HS-27A (cell line): ENCODE measurements at places on chromosomes 5 and 9.

GRCh38 chr9:127919253-127919815 lies 2.5 kb upstream of the ST6GALNAC4 start:
- peak; percentile 98 for DNase-seq

- DNase-seq = no peak
Observed at GRCh38 chr9:71937070-71937625, 25.7 kb downstream of the C9orf85 start.

- DNase-seq = no peak
Observed at GRCh38 chr9:21988056-21988990, 5.9 kb downstream of the CDKN2A start.

GRCh38 chr9:102550266-102550665 lies 444.9 kb upstream of the CYLC2 start:
- no peak for DNase-seq

DNA sequence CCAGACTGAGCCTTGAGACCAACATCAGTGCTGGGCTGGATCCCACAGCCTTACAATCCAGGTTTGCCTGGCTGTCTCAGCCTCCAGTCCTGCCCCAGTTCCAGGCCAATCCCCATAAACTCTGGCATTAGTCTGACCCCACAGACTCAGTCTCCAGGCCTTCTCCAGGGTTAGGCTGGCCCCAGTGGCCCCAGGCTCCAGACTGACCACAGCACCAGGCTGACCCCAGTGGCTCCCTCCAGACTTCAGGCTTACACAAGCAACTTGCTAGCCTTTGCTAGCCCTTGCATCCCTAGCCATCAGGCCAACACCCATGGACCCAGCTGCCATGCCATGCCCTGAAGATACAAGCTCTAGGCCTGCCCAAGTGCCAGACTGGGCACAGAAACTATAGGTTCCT lies 1326.0 kb upstream of the C9orf72 start:
- no peak for DNase-seq

DNA sequence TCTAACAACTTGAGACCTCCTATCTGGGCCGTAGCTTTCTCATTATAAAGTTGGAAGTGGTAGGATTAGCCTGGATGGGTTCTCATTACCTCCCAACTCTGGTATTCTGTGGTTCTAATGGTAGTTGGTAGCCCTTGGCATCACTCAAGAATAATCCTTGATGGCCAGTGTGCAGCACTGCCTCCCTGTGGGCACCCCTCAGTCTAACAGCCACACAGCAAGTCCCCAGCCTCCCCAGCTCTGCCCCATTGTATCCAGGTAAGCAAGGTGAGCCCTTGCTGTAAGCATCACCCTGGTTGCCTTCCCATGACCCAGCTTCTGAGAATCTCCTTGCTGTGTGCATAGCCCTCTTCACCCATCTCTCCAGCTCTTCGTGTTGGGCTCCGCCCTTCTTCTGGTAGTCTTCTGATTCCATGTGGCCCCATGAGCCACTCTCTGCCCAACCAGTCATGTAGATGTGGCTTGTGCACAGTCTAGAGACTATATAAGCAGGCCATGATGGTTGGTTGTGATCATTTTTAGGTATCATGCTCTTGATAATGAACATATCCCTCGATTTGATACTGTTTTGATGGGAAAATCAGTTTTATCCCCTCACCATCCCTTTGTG lies 57.6 kb upstream of the GRHPR start:
- DNase-seq = no peak

DNA sequence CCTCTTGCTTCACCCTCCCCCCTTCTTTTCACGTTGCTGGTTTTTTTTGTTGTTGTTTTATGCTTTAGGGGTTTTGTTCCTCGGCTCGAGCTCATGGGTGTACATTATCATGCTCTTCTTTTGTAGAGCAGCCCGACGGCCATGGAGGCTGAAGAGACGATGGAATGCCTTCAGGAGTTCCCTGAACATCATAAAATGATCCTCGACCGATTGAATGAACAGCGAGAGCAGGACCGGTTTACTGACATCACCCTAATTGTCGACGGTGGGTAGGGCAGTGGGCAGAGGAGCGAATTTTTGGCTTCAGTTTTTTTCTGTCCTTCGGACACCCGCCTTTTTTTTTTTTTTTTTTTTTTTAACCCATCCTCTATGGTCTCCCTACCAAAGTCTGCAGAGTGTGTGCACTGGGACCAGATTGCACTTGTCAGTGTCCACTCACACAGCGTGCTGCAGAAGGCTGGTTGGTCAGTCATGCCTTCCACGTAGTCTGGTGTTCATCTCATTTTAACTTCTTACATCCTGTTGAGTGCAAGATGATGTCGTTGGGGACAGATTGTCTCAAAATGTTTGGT lies 1.3 kb downstream of the ZNF131 start:
- peak; percentile 38 for DNase-seq

GRCh38 chr5:119290161-119290569 lies 65.7 kb upstream of the TNFAIP8 start:
- DNase-seq = no peak

DNA sequence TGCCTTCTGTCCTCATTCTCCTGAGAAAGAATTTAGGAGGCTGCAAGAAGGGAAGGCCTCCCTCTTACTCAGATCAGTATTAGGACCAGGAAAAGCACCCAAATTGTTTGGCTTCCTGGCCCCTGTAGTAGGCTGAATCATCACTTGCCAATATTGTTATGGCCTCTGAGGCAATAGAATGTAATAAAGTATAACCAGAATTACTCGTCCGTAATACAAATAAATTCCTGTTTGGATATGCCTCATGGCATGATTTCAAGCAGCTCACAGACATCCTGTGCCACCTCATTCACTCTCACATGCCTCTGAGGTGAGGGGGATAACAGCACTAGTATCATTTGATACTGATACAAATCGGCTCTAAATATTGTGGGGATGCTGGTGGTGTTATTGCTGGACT lies 427.3 kb downstream of the ISL1 start:
- no peak for DNase-seq

DNA sequence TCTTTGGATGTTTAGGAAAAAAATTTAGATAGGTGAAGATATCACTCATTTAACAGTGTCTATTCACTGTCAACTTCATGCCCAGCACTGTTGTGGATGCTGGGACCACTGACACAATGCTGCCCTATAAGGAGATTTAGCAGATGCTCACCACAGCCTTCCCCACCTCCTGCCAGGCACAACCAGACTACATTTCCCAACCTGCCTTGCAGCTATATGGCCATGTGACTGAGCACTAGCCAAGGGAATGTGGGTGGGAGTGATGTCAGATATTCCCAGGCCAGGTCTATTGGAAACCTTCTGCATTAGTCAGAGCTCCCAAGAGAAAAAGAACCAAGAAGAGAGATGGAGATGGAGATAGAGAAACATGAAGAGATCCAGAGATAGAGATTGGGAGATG lies 302.6 kb upstream of the TAS2R1 start:
- DNase-seq = peak; percentile 39

DNA sequence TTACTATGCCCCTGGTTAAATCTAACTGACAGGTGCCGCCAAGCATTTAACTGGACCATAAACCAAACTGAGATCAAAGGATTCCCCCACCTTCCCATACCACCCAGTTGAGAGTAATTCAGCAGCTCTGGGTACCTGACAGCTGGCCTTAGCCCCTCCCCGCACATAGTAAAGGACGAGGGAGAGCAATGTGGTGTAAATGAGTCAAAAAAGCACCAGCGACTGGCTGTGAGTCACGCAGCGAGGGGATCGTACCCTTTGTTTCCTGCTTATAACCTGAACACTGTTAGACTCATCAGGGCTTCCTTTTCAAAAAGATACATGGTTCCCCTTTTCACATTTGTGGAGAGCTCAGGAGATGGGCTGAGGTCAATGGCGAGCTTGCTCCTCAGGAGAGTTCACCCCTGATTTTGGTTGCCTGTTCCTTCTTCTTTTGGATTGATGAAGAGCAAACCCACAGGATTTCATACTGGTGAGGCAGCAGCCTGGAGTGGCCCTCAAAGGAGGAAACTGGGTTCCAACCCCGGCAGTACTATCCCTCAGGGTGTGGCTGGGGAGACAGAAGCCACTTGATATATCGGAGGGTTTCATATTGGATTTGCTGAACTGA lies 71.5 kb downstream of the ANKRD33B start:
- no peak for DNase-seq

- DNase-seq = peak; percentile 23
Observed at GRCh38 chr5:14946815-14947620, 75.4 kb upstream of the ANKH start.

GRCh38 chr5:53749621-53750020 lies 189.2 kb downstream of the NDUFS4 start:
- no peak for DNase-seq

GRCh38 chr5:141488591-141489561 lies at the start of gene PCDHGC5:
TSS of gene PCDHGC5 (plus strand) at chr5:141489081. CDS start at chr5:141489241, 160 bp downstream.
- no peak for DNase-seq

DNA sequence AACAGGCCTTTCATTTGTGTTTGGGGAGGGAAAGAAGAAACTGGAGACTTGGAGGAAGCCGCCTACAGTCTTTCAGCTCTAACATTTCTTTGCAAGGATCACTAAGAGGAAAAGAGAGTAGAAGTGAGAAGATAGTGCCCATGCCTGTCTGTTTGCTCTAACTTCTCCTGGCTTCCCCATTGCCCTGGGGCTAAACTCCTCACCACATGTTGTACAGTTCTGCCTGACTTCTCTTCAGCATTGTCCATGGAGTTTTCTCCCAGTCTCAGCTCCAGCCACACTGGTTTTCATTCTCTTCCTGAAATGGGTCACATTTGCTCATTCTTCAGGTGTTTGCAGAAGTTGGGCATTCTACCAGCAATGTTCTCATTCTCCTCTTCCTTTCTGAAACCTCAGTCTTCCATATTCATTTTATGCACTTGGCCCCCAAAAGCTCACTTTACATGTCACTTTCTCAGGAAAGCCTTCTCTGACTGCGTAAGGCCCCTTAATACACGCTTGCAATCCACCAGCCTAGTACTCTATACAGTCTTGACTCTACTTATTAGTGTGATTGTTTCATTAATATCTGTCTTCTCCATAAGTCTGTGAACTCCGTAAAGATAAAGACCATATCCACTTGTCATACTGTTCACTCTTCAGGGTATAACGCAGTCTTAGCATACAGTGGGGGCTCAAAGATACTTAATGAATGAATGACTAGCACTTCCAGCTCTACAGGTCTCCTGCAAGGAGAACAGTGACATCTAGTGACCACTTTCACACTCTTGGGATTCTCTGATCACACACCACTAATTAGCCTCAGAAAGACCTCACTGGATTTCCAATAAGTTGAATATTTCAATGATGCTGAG lies 40.2 kb upstream of the TRIM32 start:
- DNase-seq = no peak

GRCh38 chr5:180389252-180390101 lies 36.3 kb upstream of the GFPT2 start:
- DNase-seq = no peak

DNA sequence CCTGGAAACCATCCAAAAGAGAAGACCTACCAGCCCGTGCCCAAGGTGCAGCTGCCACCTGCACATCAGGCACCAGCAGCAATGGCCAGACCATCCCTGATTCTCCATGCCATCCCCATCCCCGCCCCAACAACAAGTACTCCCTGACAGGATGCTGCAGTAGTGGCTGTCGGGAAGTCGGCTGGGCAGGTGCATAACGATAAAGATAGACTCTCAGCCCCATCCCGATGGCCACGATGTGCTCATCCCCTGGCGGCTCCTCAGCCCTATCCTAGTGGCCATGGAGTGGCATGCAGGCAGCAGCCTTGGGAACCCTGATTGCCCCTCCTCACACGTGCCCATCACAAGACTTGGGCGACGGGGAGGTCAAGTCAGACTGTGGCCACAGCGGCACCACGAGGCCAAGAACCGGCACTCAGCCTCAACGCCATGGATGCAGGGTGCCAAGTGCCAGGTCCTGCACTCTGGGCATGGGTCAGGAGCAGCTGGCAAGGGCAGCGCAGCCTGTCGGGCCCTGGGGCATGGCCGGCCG lies 368.8 kb upstream of the SPATA31A5 start:
- no peak for DNase-seq

DNA sequence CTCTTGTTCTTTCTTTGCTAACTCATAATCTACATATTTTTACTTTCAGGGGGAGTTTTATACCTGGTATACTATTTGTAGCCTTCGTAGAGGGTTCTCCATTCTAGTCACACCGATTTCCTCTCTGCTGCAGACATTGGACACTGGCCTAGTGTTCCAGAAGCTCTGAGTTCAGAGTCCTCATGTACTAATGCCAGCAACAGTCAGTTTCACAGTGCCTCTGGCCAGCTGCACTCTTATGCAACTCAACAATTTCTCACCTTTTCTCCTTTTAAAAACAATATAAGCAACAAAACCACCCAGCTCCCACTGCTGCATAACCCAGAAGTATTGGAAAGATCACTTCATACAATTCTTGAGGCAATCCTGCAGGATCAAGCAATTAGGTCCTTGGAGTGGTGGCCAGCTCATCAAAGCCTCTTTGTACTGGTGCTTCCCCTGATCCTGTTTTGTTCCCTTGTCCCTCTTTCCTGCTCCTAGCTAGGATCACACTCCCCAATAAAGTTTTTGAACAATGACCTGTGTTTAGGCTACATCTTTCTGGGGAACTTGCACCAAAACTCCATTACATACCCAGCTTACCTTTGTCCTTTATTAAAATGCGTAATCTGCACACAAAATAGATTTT lies 98.1 kb upstream of the TUT7 start:
- DNase-seq = no peak

GRCh38 chr5:56745864-56746263 lies 69.5 kb upstream of the MAP3K1 start:
- DNase-seq = no peak

DNA sequence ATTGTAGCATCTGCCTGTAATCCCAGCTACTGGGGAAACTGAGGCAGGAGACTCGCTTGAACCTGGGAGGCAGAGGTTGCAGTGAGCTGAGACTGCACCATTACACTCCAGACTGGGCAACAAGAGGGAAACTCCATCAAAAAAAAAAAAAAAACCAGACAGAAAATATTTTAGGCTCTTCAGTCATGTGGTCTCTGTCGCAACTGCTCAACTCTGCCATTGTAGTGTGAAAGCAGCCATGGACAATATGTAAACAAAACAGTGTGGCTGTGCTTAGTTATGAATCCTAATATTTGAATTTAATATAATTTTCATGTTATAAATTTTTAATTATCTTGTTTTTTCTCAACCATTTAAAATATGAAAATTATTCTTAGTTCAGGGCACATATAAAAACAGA lies 38.4 kb downstream of the ZFAND5 start:
- DNase-seq = no peak

DNA sequence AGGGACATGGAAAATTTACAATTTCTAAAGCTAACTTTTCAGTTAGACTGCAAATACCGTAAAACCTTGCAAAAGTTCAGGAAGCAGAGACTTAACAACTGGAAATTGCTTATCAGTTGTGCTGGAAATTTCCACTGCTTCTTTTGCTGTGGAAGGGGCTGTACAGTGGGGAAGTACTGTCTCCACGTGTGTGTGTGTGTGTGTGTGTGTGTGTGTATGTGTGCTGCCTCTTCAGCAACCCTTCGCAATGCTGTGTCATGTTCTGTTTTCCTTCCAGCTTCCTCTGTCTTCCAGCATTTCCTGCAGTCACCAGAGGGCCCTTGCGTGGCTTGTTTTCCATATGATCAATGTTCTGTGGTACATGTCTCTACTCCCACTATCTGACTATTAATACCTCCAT lies 87.5 kb upstream of the RANBP3L start:
- no peak for DNase-seq

GRCh38 chr9:69452110-69452782 lies 127.2 kb downstream of the ENTREP1 start:
- DNase-seq = no peak

- no peak for DNase-seq
Observed at GRCh38 chr5:168128111-168128510, 163.3 kb upstream of the WWC1 start.
